Stimulated activated CD4-positive, alpha-beta T cell treated with anti-CD3 and anti-CD28 coated beads, Interleukin-4, amount 100 ng/mL, for 4 hours (primary cell): ENCODE measurements at places on chromosomes 11 and 22.

GRCh38 chr11:93288079-93288478, 42.5 kb upstream of the DEUP1 start:
- no peak for DNase-seq

- peak; percentile 90 for DNase-seq
Measured at GRCh38 chr22:50342651-50343540, at the start of gene PPP6R2. Gene PPP6R2 (plus strand): TSS chr22:50343327. CDS start chr22:50393909, 50,582 bp downstream.

GRCh38 chr11:31720671-31721365, 90.3 kb downstream of the PAX6 start:
- no peak for DNase-seq

GRCh38 chr22:36918586-36919284, 5.3 kb downstream of the CSF2RB start:
- DNase-seq: no peak

- no peak for DNase-seq
Measured at GRCh38 chr11:87967459-87967858, 207.8 kb downstream of the RAB38 start.

- no peak for DNase-seq
Measured at GRCh38 chr22:27795053-27795452, 6.5 kb downstream of the MN1 start.

- DNase-seq: no peak
Measured at GRCh38 chr11:62430425-62430824, 11.6 kb downstream of the SCGB1A1 start.
